Effector CD8-positive, alpha-beta T cell (primary cell): ENCODE measurements at places on chromosomes 7 and 10.

DNA sequence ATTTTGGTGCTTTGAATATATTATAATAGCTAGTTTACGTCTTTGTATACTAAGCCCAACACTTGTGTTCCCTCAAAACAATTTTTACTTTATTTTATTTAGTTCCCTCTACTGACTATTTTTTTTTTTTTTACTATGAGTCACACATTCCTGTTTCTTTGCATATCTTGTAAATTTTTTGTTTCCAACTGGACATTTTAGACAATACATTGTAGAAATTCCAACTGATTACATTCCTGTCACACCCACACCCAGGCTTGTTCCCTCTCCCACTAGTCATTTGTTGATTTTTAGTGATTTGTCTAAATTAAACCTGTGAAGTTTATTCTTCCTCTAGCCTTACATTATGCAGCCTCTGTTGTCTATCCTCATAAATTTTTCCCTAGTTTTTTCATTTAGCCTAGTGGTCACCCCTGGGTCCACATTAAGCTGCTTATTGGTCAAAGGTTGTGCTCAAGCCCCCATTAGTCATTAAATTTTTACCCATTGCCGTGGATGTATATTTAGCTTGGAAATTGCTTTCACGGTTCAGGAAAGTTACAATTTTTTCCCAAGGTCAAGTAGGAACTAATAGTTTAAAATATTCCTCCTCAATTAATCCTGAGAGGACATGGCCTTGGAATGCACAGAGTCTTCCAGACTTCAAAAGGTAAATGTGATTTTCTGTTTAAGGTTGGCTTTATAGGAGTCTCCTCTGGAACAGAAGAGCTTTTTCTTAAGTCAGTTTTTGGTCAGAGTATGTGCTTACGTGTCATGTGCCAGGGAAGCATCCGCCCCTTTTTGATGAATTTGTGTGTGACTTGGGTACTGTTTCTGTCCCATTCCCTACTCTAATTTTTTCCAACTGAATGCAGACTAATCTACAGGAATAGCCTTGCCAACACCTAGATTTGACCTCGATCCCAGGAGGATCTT is 207.6 kb upstream of the TMEM72 start:
- no peak for DNase-seq

- DNase-seq = no peak
These were observed 60.3 kb downstream of the ATOH7 start for GRCh38 chr10:68171539-68172080.

DNA sequence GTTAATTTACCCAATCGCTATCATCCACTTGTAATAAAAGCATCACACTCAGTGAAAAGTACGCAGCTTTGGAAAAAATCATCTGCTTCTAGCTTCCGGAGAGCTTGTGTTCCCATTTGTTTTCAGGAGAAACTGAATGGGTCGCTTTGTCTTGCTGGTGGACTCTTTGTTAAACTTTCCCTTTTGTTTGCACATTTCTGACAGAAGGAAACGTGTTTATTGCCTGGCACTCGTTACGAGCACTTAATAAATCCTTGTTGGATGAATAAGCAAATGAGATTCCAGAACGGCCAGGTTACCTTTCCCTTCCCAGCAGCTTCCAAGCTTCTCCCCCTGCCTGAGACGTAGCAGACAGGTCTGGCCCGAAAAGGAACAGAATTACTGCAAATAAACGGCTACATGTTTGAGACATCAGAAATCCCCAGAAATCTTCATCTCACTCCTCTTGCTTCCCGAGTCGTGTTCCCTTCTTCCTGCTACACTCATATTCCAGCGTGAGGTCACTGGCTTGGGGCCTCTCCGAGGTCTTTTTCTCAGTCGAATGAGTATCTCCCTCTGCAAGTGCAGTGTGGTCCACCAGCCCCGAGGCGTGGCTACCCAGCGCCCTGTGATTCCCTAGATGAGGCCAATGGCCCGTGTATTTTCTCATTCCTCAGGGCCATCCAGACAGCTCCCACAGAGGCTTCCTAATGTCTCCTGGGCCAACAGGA is 167.2 kb downstream of the FRMD4A start:
- no peak for DNase-seq

GRCh38 chr7:17907014-17907413 is 33.3 kb downstream of the SNX13 start:
- no peak for DNase-seq

DNA sequence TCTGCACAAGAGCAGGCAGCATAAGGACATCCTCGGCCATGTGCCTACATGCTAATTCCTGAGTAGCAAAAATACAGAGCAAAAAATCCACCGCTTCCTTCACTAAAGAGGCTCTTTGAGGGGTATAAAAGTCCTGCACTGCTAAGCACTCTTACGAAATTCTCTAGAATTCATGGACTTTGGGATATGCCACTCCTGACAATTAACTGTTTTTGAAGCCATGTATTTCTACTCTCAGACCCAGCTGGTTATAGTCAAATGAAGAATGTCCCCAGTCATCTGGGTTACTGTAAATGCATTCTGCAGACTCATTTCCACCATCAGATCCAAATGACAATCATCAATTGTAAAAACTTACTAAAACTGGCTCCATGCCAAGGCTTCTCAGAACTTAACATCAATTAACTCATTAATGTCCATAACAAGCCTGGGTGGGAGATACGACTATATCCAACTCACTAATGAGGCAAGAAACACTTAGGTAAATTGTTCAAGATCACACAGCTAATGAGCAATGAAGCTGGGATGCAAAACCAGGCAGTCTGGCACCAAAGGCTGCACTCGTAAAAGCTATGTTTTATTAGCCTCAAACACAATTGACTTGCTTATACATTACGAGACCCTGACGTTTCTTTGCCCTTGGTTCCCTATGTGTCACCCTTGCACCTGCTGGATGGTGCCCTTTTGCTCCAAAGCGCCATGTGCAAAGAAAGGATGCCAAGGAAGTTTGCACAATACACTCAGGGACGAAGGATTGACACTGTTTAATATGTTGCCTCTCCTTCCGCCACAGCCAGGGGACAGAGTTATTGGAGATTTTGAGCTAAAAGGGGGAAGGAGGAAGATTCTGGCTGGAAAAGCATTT is 250.4 kb downstream of the ELMO1 start:
- DNase-seq = no peak

DNA sequence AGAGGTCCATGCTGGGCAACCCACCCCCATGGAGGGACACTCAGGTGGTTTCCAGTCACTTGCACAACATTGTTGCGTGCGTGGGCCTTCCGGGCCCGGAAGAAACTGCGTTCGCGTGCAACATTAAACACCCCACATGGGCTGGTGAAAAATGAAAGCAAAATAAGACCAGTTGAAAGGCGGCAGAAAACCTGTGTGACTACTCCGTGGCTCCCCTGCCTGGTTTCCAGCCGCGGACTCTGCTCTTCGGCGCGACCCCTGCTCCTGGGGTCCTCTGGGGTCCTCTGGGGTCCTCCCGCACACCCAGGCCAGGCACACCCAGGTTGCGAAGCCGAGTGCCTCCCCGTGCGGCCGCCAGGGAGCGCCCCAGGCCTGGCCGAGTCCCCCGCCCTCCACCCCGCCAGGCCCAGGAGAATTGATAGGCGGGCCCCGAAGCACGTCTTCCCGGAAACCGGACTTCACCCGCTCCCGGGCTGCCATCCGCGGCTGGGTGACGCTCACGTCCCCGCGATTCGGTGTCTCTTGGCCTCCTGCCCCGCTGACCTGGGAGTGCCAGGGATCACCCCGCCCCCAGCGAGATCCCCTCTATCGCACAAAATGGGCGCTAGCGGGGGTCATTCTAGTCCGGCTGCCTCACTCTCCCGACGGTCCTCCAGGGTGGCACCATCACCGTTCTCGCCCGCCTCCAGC is 1.9 kb upstream of the SH2D4B start:
- peak; percentile 53 for DNase-seq

DNA sequence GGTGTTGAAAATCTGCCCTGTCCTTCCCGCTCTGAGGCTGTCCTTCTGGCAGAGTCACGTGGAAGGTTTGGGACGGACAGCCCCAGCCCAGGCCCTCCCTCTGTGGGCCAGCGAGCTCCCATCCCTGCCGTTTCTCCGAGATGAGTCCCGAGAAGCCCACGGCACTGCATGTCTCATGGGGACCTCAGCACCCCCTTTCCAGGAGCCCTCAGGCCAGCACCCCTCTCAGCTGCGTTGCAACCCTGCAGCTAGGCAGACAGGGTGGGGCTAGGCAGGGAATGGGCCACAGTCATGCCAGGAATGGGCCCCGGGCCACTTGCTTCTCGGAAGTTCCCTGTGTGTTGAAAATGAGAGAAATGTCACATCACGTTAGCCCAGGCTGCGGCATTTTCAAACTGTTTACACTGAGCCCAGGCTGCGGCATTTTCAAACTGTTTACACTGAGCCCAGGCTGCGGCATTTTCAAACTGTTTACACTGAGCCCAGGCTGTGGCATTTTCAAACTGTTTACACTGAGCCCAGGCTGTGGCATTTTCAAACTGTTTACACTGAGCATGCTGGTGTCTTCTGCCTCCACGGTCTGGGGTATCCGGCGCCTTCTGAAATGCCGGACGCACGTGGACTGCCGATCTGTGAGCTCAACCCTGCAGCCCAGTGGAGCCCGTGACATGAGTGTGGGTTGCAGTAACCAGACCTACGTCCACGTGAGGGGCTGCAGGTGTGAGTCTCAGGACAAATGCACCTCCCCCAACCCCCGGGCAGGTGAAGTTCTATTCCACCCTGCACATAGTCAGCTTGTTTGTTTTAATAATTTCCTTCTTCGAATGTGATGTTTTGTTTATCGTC is 42.6 kb downstream of the FAM20C start:
- DNase-seq = no peak

GRCh38 chr10:73577788-73578187 is 13.4 kb downstream of the USP54 start:
- no peak for DNase-seq

- no peak for DNase-seq
These were observed 309.3 kb downstream of the KCNMA1 start for GRCh38 chr10:77328272-77328816.

GRCh38 chr10:5583525-5584175 is 58.9 kb downstream of the CALML3 start:
- DNase-seq = no peak

GRCh38 chr10:34727595-34728033 is 87.5 kb downstream of the PARD3 start:
- DNase-seq = no peak

DNA sequence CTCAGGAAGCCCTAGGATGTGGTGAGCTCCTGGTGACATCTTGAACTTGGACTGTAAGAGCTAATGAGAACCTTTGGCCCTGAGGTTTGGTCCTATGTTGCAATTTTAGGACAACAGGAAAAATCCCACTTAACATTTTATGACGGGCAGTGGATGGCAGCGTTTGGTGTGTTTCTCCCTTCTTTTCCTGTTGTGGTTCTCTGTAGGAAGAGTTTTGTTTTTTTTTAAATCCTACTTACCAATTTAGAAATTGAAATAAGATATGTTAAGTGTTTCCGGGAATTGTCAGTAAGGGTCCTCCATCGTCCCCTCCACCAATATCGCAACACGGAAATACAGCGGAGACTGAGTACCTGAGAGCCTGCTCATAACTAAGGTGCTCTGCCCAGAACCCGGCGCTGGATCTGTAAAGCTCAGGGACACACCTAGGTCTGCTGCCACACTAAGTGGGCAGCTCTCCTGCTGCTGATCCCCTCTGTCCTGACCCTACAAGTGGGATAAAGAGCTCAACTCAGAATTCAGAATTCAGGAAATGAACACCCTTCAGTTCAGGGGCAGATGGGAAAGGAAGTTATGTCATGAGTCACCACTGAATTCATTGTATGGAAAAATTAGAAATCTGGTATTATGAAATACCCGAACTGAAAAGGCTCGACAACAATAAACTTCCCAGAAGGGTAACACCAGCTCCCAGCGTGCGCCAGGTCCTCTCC is 9.1 kb upstream of the PROSER2 start:
- no peak for DNase-seq

DNA sequence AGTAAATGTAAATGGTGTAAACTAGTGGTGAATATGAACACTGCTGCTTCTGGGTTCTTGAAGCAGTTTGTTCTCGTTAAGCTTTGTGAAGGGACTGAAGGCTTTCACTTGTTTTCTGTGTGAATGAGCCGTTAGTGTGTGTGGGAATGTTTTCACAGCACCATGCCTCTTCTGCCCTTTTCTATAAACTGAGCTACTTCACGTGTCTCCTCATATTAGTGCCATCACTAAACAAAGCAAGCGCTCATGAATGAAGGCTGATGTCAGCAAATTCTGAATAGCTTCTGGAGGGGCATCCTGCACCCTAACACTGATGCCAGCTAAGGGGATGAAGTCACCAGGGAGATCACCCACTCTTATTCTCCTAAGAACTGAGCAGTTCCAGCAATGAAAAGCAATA is 205.6 kb upstream of the ETV1 start:
- no peak for DNase-seq

- no peak for DNase-seq
These were observed 12.6 kb upstream of the COL1A2 start for GRCh38 chr7:94382132-94382531.
